Endothelial cell (in vitro differentiated cells): ENCODE measurements at places on chromosomes 5 and 9. TPM values are rescaled to one million over a fixed set of nuclear protein-coding genes. Genes with fewer than 3 reads are reported as not detected.

GRCh38 chr5:79829260-79829659, 139.6 kb downstream of the CMYA5 start:
- H3K27ac ChIP-seq: no peak overlapping the region
- H3K4me3 ChIP-seq: no peak overlapping the region
- H3K4me1 ChIP-seq: peaks cover 3% of the 10 kb centered on the region
- H3K36me3 ChIP-seq: no peaks in the 10 kb centered on the region

- H3K27ac ChIP-seq: no peak overlapping the region
- H3K4me3 ChIP-seq: no peak overlapping the region
- H3K36me3 ChIP-seq: no peaks in the 10 kb centered on the region
- no peaks in the 10 kb centered on the region for H3K27me3 ChIP-seq
Measured at GRCh38 chr5:96259151-96259772, 173.8 kb downstream of the PCSK1 start.

DNA sequence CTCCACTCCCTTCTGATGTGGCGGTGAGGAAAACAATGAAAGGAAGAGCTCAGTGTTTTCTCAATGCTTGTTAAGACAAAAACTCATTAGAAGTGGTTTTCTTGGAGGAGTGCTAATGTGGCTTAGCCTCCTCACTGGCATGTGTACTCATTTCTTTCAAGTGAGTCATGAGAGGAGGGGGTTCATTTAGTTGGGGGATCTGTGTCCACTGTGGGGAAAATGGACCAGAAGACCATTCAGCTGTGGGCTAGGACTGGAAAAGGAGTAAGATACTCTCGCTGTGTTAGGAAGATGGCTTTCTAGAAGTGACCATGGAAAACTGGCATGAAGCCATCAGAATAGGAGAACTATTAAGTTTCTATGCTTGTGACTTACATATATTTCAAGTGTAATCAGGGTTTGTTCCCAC, 23.5 kb downstream of the KLF9 start:
- peaks cover 25% of the 10 kb centered on the region for H3K4me1 ChIP-seq
- H3K27me3 ChIP-seq: peaks cover 4% of the 10 kb centered on the region
- H3K4me3 ChIP-seq: no peak overlapping the region
- no peak overlapping the region for H3K27ac ChIP-seq

DNA sequence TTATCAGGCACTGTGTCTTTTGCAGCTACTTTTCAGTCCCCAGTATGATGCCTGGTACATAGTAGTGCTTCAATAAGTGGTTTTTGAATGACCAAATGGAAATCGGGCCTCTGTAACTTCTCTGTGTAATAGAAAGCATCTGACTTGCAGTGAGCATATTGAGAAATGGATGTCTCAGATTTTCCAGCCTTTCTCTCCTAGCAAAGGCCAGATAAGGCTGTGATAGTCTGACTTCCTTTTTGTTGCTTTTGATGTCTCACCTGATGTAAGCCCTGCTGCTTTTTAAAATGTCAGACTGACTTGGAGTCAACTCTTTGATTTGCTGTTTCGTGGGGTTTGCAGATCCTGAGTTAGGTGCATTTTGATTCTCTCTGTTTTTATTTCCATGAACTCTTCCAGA, 590.0 kb upstream of the ZNF608 start:
- peaks cover under 1% of the 10 kb centered on the region for H3K27me3 ChIP-seq
- H3K4me3 ChIP-seq: no peak overlapping the region
- peaks cover 2% of the 10 kb centered on the region for H3K4me1 ChIP-seq
- no peak overlapping the region for H3K27ac ChIP-seq

- H3K36me3 ChIP-seq: no peaks in the 10 kb centered on the region
- no peaks in the 10 kb centered on the region for H3K27me3 ChIP-seq
- no peak overlapping the region for H3K27ac ChIP-seq
- no peaks in the 10 kb centered on the region for H3K4me1 ChIP-seq
- DNase-seq: no peak
Measured at GRCh38 chr5:34511063-34511462, 145.1 kb upstream of the RAI14 start.

- H3K27me3 ChIP-seq: no peaks in the 10 kb centered on the region
- H3K4me3 ChIP-seq: no peak overlapping the region
- no peak overlapping the region for H3K27ac ChIP-seq
- DNase-seq: no peak
Measured at GRCh38 chr5:34923694-34924461, 5.5 kb upstream of the DNAJC21 start.

DNA sequence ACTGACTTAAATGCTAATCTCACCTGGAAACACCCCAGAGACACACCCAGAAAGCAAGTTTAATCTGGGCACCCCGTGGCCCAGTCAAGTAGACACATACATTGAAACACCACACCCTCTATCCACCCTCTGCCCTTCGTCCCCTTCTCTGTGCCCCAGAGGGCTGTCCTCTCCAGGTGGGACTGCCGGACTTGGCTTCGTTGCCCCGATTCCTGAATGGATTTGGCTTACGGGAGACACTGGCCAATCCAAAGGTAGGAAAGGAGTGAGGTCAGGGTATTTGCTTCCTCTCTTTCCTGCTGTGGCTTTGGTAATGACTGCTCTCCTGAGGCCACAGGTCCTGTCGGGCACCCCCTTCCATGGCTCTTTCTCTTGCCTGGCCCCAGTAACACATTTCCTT, 25.2 kb upstream of the COL27A1 start:
- peaks cover 5% of the 10 kb centered on the region for H3K27me3 ChIP-seq
- no peak overlapping the region for H3K4me3 ChIP-seq
- DNase-seq: no peak
- no peak overlapping the region for H3K27ac ChIP-seq
- peaks cover under 1% of the 10 kb centered on the region for H3K4me1 ChIP-seq

DNA sequence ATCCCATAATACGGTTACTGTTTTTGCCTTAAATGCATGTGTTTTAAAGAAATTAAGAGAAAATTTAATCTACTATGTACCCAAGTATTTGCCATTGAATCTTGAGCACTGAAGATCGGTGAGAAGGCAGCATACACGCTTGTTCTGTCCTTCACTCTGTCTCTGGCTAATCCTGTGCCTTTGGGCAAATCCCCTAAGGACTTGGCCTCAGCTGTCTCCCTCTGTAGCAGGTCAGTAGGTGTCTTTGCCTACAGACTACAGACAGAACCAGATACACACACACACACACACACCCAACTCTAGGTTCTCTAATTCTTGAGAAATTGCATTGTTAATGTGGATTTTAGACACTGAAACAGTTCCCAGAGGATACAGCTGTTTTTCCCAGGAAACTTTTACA, 117.4 kb downstream of the WDR41 start:
- no peak overlapping the region for H3K27ac ChIP-seq
- DNase-seq: no peak
- no peak overlapping the region for H3K4me3 ChIP-seq
- no peaks in the 10 kb centered on the region for H3K27me3 ChIP-seq

The FOXD4L3 gene
- total RNA-seq: not detected
